ENCODE measurements at places on chromosomes 12 and 14.

GRCh38 chr14:77302926-77303325, 17.8 kb downstream of the POMT2 start:
- no peak for DNase-seq

GRCh38 chr12:32010631-32011336, 51.6 kb downstream of the RESF1 start:
- DNase-seq, result no peak

GRCh38 chr12:911191-911826, 38.2 kb downstream of the RAD52 start:
- no peak for DNase-seq

- no peak for DNase-seq
These were observed 23.8 kb upstream of the CISTR start for GRCh38 chr12:53775478-53776145.

DNA sequence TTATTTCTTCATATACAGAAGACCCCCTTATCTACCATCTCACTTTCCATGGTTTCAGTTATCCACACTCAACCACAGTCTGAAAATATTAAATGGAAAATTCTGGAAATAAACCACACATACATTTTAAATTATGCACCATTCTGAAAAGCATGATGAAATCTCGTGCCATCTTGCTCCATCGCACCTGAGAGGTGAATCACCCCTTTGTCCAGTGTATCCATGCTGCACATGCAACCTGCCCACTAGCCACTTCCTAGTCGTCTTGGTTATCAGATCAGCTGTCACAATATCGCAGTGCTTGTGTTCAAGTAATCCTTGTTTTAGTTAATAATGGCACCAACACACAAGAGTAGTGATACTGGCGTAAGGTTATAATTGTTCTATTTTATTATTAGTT, 145.7 kb downstream of the C12orf42 start:
- DNase-seq, result no peak

GRCh38 chr12:123391546-123392343, 7.8 kb downstream of the KMT5A start:
- no peak for DNase-seq

DNA sequence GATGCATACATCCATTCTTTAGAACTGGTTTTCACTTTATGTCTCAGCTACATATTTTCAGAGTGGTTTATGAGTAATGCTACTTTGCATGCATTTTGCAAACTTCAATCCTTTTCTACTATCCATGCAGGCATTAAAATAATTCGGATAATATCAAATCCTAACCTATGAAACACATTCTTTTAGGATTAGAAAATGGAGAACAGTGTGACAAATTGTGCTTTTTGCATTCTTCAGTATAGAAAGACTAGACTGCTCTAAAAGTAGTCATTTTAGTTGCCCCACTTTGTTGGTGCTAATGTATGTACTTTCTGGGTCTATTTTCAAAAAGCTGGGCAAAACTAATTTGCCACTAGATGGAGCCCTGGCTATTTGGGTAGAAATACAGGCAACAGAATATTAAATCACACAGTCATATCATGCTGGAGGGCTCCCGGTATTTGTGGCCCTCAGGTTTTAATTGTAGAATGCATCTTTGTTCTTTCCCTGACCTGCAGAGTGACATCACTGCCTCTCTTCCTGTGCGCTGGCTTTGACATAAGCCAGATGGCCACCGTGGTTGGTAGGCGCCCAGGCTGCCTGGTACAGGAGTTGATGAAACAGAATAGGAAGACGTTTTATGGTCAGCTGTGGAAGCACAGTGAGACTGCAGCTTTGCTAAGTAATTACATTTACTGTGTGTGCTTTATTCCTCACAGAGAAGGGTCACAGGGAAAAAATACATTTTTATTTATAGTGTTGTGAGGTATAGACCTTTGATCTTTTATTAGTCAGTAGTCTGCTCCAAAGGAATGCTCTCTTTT, 28.1 kb downstream of the MSRB3 start:
- DNase-seq, result no peak

DNA sequence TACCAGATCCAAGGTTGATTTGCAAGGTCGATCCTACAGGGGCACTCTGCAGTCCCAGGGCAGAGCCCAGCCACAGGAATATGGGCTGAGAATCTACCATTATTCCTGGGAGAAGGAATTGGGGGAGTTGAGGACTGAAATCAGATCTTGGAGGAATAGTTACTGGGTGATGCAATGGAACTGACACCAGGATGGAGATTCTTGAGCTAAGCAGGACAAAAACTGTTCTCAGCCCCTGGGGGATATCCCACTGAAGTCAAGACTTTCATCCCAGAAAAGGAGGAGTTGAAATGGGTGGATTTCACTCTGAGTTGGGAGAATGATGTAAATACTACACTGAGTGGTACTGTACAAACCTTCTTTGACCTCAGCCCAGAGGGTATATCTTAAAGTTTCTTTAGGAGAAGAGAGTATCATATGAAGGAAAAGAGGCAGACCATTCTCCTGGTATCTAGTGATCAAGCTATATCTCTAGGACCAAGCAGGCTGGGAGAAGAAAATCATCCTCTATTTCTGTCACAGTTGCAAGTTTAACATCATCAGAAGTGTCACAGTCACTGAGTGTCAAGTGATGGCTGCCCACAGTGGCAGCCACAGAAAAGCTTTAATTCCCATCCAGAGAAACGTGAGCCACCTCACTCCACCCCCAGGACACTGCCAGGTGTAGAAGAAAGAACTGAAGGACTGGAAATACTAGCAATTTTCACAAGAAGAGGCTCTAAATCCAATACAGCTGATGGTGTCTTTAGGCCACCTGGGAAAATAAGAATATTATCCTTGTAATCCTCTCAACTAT, 181.9 kb downstream of the NUAK1 start:
- no peak for DNase-seq

GRCh38 chr12:47527816-47528215, 178.0 kb downstream of the RPAP3 start:
- DNase-seq, result no peak

- no peak for DNase-seq
These were observed 584.6 kb downstream of the ALG10 start for GRCh38 chr12:34606749-34607519.

- no peak for DNase-seq
These were observed 33.5 kb downstream of the CLEC1A start for GRCh38 chr12:10065241-10065640.

DNA sequence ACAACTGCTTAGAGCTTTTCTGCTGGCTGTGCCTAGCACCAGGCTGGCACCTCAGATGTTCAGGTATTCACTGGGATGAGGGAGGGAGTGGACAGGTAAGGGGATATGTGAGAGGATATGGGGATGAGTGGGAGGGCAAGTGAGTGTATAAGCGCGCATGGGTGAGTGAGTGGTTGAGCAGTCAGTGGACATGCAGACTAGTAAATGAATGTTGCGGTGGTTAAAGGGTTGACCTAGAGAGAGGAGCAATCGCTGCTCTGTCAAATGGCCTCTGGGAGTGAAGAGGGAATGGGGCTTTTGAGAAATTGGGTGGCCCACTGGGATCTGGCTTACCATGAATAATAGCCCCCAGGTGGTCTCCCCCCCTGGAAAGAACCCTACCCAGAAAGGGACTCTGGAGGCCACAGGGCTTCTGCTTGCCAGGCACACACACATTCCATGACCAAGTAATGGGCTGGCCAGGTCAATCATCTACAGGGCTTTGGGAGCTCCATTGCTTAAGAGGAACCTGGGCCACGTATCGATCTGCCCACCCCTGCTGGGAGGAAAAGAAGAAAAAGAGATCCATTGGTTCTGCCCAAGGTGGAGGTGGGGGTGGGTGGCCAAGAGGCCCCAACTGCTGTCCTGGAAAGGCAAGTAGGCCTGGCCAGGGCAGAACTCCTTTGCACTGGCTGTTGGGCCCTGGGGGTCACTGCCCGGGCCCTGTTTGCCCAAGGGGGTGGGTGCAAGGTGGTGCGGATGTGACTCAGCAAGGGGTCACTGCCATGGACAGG, 30.8 kb upstream of the ZFP36L1 start:
- DNase-seq, result no peak

DNA sequence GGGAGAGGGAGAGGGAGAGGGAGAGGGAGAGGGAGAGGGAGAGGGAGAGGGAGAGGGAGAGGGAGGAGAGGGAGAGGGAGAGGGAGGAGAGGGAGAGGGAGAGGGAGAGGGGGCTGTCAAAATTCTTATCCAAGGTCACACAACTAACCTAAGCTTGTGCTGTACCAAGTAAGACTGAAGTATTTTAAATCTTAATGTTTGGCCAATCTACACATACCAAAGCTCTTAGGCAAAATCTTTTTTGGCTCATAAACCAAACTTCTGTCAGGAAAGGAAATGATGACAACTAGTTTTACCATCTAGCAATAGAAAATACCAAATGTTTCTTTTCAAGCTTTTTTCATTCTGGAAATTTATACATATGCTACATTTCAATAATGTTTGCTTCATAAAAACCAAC, 33.8 kb downstream of the CCDC38 start:
- no peak for DNase-seq

- DNase-seq, result no peak
These were observed 618.8 kb downstream of the RPS29 start for GRCh38 chr14:48967419-48967818.

DNA sequence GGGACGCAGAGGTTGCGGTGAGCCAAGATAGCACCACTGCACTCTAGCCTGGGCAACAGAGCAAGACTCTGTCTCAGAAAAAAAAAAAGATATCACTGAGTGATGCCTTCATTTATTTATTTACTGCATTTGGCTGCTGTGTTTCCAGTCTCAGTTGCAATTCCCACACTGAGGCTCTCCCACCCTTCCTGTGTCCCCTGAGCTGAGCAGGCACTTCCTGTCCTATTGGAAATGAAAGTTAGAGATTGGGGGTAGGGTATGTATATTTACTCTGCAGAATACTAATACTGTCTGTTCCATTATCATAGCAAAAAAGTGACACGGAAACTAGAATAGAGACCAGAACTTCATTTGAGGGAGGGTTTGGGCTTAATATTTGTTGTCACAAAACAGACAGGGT, 1.6 kb upstream of the RBMS2 start:
- no peak for DNase-seq

DNA sequence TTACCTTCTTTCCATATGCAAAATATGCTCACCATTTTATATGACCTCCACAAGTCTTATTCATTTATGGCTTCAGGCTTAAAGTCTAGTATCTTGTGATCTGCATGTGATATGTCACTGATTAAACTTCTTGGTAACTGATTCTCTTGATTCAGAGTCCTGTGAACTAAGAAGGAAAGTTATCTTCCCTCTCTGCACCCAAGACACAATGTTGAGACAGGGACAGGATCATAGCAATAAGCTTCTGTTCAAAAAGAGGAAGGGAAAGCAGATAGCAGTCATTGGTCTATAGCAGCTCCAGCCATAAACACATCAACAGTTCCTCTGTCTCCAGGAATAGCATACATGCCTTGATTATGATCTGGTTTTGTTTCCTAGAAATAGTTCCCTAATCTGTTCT, 103.1 kb downstream of the UNC79 start:
- DNase-seq, result no peak

DNA sequence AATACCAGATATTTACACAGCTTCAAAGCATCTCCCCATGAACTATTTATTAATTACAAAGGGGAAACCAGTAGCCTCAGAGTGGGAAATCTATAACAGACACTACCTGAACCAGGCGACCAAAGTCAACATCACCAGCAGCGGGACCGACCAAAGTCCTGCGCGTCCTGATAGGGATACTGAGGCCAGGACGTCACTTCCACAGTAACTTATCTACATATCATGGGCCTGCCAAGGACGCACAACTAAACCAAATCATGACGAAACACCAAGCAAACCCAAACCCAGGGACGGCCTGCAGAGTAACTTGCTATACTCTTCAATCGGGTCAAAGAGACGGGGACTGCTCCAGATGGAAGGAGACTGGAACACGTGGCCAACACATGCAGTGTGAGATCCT, 26.0 kb upstream of the RIMBP2 start:
- DNase-seq, result no peak

DNA sequence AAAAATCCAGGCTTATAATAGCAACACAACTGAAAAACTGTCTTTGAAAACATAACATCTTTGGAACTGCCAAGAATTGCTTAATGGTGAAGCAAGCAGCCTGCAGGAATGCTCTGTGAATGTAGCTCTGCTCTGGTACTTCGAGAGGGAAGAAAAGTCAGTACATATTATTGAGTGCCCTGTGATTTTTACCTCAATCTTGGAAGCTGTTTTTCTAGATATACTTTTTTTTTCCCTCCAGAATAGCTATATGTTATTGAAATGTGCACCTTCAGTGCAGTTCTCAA, 508.1 kb downstream of the PCNX1 start:
- DNase-seq, result no peak

- no peak for DNase-seq
These were observed 114.5 kb upstream of the RTL1 start for GRCh38 chr14:101017806-101018560.

DNA sequence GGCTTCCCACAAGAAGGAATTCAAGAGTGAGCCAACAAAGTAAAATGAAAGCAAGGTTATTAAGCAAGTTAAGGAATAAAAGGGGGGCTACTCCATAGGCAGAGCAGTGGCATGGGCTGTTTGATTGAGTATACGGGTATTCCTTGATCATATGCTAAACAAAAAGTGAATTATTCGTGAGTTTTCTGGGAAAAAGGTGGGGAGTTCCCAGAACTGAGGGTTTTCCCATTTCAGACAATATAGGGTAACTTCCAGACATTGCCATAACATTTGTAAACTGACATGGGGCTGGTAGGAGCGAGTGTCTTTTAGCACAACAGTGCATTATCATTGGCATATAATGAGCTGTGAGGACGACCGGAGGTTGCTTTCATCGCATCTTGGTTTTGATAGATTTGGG, 2.0 kb upstream of the BCL2L14 start:
- no peak for DNase-seq

- peak; percentile 5 for DNase-seq
These were observed at the start of gene ALDH1L2 for GRCh38 chr12:105084251-105085250. Gene ALDH1L2 (minus strand): TSS chr12:105084458. CDS start chr12:105084436, 22 bp downstream.

- DNase-seq, result no peak
These were observed 18.0 kb upstream of the SLC38A4 start for GRCh38 chr12:46843811-46844210.

GRCh38 chr12:102896067-102896466, 21.0 kb downstream of the PAH start:
- no peak for DNase-seq

DNA sequence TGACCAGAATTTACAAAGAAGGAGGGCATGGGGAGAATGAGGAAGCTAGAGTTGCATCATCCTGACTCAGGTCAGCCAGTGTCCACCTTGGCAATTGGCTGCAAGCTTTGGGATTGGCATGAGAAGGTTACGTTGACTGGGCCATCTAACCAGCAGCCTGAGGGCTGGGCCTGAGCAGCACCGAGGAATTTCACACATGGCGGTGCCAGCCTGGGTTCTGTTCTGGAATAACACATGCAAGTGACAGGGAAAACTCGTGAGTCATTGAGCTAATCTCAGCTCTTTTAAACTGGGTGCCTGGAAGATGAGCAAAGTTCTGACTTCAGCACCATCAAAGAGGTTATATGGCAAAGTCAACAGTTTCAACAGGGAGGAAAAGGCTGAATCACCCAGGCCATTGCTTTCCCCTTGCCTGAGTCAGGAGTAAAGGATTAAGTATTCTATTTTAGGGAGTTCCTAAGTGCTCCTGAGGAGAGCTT, 543.2 kb upstream of the TBX3 start:
- DNase-seq, result no peak
